ENCODE measurements at places on chromosomes 2 and 18.

DNA sequence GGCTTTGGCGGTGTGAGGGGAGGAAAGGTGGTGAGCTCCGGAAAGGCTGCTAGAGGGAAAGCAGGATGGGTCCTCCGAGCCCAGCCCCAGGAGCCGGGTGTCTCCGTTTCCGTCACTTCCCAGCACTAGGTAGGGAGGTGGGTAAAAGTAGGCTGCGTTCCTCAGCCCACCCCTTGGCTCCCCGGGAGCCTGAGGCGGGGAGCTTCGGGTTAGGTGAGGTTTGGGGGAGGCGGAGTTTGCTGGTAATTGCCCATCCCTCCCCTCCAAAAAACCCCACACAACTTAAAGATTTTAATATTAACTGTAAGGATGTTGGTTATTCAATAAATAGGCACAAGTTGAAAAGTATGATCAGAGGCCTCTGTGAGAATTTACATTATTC, 552 bp upstream of the ATF2 start:
- DNase-seq: no peak

GRCh38 chr2:99543247-99543646, 53.4 kb upstream of the REV1 start:
- no peak for DNase-seq

DNA sequence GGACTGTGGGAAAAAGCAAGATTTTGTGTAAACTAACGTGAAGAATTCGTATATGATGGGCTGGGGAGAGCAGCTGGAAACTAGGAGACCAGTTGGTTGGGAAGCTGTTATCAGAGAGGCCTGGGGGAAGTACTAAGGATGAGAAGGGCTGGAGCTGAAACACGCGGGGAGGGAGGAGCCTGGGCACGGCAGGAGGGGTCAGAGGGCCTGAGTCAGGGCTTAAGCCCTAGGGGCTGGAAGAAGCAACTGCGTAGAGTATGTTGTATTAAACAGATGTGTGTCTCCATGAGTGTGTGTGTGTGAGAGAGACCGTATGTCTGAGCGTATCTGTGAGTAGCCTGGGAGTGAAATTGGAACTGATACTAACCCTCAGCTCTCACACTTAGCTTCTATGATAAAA, 8.4 kb downstream of the POMC start:
- no peak for DNase-seq

GRCh38 chr18:69064063-69064462, 266.2 kb downstream of the CCDC102B start:
- DNase-seq: no peak

DNA sequence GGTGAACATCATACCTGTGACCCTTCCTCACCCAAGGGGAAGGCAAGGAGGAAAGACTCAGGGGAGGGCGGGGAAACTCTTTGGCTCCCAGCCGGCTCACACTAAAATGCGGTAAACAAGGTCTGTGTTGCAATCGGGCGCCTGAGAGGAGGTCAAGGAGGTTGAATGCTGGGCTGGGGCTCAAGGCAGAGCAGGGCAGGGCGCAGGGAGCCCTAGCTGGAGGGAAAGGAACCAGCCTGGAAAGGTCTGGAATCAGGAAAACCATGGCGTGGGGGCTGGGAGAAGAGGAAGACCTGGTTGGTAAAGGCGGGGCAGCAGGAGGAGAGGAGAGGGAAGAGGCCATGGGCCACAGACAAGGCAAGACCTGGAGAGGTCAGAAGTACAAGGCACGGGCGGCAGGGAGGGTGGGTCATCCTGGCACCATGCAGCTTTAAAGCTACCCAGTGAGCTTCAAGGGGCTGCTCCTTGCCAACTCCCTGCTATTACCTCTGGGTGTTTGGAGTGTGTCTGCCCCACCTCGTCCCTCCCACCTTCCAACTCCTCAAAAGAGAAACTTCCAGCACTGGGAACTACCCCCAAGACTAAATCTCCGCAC, 4.8 kb upstream of the TMEM37 start:
- DNase-seq: no peak

- DNase-seq: no peak
Observed at GRCh38 chr2:230984393-230985220, 11.3 kb upstream of the SPATA3 start.

DNA sequence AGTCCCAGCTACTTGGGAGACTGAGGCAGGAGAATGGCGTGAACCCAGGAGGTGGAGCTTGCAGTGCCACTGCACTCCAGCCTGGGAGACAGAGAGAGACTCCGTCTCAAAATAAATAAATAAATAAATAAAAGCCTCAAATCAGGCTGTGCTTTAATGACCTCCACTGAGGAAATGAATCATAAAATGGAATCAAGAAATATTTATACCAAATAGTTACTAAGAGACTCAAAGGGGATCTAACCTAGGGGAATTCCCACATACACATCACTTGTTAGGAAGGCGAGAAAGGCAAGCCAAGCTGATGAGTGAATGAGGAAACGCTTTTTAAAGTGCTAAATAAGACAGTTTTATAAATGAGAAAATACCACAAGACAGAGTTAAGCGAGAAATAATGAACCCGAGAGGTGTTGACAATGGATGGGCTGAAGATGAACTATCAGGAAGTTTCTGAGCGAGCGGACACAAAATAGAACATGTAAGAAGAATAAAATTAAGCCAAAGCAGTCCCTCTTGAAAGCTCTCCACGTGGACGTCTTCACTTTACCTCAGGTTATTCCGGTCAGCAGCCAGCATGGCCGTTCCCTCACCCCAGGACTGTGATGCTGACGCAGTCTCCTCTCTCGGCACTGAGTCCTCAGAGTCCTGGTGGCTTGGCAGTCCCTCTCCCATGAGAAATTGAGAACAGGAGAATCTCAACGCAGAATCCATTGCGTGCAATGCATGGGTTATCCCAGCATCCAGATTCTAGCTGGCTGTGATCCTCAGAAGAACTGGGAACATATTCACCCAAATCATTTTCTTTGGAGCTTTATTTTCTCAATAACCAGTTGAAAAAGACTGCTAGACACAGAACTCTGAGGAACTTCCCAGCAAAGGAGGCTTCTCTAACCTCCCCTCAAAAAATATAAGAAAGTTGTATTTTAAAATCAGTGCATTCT, 22.3 kb downstream of the PXDN start:
- DNase-seq: peak; percentile 83

- DNase-seq: no peak
Observed at GRCh38 chr2:45093663-45094062, 84.4 kb upstream of the SIX2 start.

DNA sequence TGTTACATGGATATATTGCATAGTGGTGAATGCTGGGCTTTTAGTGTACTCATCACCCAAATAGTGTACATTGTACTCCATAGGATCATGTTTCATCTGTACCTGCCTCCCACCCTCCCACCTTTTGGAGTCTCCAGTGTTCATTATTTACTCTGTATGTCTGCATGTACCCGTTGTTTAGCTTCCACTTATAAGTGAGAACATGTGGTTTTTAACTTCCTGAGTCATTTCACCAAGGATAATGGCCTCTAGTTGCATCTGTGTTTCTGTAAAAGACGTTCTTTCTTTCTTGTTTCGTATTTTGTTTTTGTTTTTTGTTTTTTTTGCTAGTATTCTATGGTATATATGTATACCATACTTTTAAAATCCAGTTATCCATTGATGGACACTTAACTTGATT, 107.5 kb downstream of the MSTN start:
- no peak for DNase-seq

- no peak for DNase-seq
Observed at GRCh38 chr18:56443166-56443907, 195.1 kb downstream of the TXNL1 start.

DNA sequence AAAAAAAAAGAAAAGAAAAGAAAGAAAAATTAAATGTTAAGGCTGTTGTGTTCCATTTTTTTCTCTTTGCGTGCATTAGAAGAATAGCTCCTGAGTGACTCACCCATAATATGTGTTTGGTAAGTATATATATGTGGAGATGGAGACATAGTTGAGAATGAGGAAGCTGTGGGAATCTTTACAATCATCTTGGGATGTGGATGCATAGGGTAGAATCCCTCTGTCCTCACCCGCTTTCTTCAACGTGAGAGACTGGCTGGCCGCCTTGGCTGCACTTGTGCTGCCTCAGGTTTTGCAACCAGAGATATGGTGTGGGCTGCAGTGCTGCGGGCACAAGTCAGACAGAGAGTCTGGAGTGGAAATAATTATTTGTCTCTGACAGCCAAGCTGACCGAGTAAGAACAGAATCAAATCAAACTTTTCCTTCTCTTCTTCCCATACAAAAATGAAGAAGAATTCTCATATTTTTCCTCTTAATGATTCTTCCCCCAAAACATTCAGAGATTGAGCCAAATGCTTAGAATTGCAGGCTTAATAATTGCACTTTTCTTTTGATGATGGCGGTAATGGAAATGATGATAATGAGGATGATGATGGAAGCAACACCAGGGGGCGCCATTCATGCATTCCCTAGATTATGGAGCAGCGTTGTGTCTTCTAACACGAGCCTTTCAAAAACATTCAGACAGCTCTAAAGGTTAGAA, 48.5 kb downstream of the SERPINB7 start:
- DNase-seq: no peak

- DNase-seq: no peak
Observed at GRCh38 chr2:190879474-190880377, 895 bp upstream of the GLS start.

DNA sequence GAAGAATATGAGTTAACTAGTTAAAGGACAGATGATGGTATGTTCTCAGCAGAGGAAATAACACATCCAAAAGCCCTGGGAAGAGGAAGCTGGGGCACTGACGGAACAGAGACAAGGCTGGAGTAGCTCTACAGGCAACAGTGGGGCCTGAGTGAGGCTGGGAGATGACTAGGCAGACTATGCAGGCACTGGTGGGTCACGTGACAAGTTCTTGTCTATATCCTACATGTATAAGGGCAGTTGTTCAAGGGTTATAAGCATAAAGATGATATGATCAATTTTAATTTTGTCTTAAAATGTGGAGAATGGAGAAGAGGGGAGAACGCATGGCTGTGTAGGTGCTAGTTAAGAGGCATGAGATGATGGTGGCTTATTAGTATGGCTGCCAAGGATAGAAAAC, 68.6 kb downstream of the KCNS3 start:
- no peak for DNase-seq

DNA sequence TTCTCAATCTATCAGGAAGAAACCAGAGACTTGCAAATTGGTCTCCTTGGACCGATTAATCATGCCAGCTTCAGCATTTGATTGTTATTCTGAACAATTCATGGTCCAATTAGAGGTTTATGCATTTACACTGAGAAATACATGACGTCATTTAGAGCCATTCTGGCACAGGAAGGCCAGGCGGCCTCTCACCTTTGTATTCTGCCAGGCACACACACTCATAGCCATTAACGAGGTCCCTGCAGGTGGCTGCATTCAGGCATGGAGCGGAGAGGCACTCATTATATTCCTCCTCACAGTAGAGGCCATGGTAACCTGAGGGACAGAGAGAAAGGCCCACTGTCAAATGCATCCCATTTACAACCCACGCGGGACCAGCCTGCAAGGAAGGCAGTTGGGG, 146.8 kb upstream of the PID1 start:
- no peak for DNase-seq

- no peak for DNase-seq
Observed at GRCh38 chr2:157918319-157918718, 42.2 kb upstream of the ACVR1 start.

- no peak for DNase-seq
Observed at GRCh38 chr2:22946553-22946952, 438.4 kb upstream of the KLHL29 start.

DNA sequence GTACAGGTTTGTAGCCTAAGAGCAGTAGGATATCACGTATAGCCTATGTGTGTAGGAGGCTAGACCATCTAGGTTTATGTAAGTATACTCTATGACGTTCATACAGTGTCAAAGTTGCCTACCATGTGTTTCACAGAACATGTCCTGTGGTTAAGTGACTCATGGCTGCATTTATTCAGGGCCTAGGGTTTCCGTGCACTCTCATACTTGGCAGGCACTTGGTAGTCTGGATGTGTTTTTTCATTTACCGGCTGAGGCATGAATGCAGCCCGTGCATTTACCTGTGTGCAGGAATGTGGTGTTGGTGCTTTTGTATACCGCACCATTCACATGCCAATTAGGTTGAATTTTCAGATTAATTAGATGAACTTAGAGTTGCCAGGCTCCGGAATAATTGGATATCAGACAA, 43.4 kb downstream of the MYL12B start:
- DNase-seq: peak; percentile 85

DNA sequence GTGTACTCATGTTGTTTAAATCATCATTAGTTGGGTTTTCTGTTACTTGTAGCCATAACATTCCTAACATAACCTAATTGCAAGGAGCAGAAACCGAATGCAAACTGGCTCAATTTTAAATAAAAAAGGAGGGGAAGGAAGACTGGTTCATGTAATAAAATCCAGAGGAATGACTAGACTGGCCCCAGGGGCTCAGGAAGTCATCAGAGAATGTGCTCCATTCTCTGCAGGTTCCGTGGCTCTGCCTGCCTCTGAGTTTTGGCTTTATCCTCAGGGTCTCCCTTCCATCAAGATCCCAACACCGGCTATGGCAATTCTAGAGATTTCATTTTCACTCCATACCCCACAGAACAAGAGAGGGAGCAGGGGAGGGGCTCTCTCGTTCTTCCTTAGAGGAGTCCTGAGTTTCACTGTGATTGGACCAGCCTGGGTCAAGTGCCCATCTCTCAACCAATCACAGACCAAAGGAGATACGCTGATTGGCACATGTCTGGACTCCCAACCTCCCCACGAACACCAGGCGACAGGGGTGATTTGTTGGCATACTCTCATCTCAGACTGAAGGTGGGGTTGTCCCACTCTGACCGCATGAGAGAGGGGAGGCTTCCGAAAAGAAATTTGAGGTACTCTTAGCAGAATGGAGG, 64.8 kb downstream of the NPPC start:
- no peak for DNase-seq

- DNase-seq: peak; percentile 49
Observed at GRCh38 chr2:223580951-223581350, 21.2 kb downstream of the SCG2 start.

GRCh38 chr2:18998491-18998890, 359.9 kb downstream of the OSR1 start:
- no peak for DNase-seq

DNA sequence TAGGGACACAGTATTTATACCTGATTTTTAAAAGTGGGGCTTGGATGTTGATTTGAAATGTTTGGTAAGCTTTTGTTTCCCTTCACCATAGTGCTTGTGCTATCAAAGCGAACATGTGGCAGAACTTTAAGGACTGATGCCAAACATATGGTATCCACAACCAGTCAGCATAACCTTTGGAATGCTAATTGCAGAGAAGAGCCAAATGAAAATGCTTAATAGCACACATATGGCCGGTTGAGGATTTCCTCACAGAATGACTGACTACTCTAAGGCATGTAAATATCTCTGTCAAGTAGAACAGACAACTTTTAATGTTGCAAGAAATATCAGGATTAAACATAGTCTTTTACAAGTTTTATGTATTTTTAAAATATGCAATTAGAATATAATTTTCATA, 120.9 kb upstream of the COL3A1 start:
- DNase-seq: peak; percentile 51

GRCh38 chr2:121699421-121700333, 37.0 kb downstream of the NIFK start:
- peak; percentile 77 for DNase-seq

GRCh38 chr2:229443546-229444268, 172.6 kb upstream of the PID1 start:
- DNase-seq: no peak

- no peak for DNase-seq
Observed at GRCh38 chr2:181426672-181427071, 30.5 kb upstream of the ITGA4 start.

All from AG08396 (cell line).